ENCODE measurements at places on chromosomes 7 and 10.

DNA sequence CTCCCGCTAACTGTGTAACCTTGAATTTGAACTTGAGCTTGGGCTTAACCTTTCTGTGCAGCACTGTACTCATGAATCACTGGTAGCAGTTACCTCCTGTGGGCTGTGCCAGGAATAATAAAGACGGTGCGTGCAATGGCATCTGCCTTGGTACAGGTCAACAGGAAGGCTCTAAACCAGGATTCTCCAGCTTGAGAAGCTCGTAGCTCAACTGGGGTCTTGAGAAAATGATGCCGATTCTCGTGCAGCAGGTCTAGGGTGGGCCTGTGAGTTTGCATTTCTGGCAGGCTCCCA is 112.5 kb upstream of the ANLN start:
- no peak for DNase-seq

DNA sequence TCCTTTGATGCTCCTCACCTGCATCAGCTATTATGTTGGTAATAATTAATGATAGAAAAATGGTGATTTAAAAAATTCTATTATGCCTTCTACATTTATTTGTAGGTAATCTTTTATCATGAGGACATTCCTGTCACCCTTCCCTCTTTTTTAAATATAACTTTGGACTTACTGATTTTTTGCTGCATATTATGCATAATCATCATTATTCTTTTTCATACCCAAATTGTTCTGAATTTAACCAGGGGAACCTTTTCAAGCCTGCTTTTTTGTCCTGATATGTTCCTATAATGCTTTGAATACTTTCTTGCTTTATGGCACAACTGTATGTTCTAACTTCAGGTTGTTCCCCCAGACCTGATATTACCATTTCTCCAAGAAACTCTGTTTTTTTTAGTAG is 48.5 kb downstream of the TAX1BP1 start:
- no peak for DNase-seq

GRCh38 chr10:17028798-17029197 is 100.8 kb downstream of the CUBN start:
- no peak for DNase-seq

- DNase-seq, result no peak
These were observed 102.5 kb downstream of the FGFR2 start for GRCh38 chr10:121495719-121496118.
